SK-N-MC (cell line): ENCODE measurements at places on chromosomes 7 and 10.

DNA sequence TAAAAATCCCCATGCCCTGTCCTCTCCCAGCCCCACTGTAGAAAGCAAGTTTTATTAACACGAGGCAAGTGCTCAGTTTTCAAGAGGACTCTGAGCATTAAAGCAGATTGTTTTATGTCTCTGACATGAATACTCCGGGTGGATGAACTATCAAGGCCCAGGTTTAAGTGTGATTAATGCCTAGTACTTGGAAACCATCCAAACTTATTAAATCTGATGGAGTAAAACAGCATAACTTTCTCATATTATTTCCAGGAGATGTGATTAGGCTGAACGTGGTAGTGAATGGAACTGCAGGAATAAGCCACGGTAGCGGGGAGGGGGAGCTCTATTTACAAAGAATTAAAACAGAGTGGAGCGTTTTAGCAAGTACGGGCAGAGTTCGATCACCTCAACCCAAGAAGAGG, 144.2 kb upstream of the RNF32 start:
- DNase-seq: no peak

DNA sequence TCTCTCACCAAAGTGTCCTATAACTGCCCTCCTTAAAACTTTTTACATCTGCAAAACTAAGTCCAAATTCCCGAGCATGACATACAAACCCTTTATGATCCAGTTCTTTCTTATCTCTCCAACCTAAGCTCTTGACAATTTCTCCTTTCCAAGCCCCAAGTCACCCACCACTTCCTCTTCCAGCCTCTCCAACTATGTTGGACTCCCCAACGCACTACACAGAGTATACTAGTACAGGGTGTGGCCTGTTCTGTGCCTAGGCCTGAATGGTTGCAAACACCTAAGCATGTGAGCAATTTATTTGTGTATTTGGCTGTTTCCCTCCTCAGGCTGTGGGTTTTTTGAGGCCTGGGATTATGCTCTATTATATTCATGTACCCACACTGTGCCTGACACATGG, 101.2 kb upstream of the APBB1IP start:
- DNase-seq: no peak

DNA sequence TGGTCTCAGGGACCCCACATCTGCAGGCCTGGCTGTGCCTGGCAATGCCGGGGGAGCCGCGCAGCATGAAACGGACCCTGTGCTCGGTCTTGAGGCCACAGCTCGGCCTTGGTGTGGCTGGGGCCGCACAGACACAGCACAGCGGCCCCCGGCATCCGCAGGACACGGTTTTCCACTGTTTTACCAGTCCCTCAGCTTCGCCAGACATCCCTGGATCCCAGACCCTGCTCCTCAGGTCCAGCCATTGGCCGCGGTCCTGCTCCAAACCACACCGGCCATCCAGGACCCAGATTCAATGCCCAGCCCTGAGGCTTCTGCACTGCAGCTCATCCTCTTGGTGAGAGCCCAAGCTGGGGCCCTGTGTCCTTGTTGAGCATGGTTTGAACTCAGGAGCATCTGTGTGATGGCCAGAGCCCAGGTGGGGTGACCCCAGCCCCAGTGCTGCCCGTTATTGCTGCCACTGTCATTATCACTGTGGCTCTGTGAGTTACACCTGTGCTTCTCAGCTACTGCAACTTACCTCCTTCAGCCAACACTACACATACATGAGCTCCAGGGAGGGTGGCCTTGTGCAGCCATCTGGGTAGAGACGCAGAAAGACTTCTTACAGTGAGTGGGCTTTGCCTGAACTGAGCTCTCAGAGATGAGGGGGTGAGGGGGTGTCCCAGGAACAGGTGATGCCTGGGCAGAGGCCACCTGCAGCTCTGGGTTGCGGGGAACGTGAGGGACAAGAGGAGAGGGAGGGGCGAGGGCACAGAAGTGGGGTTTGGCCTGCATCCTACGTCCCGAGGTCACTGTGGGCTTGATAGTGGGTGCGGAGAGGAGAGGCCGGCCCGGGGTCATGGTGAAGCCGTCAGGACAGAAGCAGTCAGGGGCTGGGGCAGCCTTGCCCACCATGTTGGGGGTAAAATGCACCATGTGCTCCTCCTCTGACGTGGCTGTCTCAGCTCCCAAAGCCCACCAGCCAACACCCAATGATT, 567.6 kb downstream of the PTPRN2 start:
- DNase-seq: no peak

- DNase-seq: no peak
These were observed 231.1 kb downstream of the ARHGAP12 start for GRCh38 chr10:31697271-31698180.

DNA sequence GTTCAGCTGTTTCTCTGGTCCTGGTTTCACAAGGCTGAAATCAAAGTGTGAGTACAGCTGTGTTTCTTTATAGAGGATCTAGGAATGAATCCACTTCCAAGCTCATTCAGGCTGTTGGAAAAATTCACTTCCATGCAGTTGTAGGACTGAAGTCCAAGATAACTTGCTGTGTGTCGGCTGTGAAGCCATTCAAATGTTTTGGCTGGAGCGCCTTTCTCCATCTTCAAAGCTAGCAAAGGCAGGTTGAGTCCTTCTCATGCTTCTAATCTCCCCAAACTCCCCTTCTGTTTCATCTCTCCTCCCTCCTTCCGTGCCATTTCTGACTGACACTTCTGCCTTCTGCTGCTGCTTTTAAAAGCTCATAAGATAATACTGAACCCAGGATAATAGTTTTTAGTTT, 1195.4 kb upstream of the LRRN3 start:
- DNase-seq: no peak

- no peak for DNase-seq
These were observed 39.0 kb upstream of the SLC16A12 start for GRCh38 chr10:89574368-89574767.

DNA sequence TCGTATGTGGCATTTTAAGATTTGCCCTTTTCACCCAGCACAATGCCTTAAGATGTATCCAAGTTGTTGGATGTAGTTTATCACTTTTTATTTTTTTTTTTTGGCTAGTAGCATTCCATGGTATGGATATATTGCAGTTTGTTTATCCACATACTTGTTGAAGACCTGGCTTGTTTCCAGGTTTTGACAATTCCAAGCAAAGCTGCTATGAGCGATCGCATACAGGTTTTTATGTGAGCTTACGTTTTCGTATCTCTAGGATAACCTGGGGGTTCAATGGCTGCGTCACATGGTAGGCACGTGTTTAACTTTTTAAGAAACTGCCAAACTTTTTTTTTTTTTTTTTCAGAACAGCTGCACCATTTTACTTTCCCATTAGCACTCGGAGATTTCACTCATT, 32.2 kb downstream of the BAIAP2L1 start:
- DNase-seq: no peak

DNA sequence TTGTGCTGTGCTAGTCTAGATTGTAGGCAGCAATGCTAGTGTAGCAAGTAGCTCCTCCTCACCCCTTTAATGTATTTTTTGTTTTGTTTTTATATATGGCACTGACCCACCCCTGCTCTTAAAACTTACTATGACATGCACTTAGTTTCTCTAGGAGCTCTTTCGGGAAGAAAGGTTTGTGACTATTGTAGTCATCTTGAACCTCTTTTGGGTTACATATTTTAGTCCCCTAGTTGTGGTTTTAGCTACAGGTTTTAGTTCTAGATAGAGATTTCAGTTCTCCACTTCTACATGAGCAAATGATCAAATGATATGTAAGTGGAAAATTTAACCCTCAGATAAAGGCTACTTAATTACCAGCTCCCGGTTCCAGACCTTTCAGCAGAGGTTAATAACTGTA, 14.9 kb downstream of the MINPP1 start:
- no peak for DNase-seq

GRCh38 chr10:73039635-73040034, 57.0 kb downstream of the P4HA1 start:
- DNase-seq: no peak

DNA sequence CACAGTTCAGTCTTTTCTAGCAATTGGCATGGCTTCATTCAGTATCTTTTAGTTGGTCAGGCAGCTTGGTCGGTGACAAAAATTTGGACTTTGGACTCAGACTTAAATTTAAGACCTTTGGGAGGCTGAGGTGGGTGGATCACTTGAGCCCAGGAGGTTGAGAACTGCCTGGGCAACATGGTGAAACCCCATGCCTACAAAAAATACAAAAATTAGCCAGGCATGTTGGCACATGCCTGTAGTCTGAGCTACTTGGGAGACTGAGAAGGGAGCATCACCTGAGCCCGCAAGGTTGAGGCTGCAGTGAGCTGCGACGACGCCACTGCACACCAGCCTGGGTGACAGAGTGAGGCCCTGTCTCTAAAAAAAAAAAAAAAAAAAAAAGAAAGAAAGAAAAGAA, 19.5 kb upstream of the ITPRID1 start:
- no peak for DNase-seq
